ENCODE measurements at places on chromosomes 16 and 17. TPM values are rescaled to one million over a fixed set of nuclear protein-coding genes. Genes with fewer than 3 reads are reported as not detected.
A peak's percentile ranks its signal among the peaks of the same experiment; 100 is the strongest.

Gene ACSM5
- total RNA-seq = 3.6 TPM

Gene EVPL
- not detected for total RNA-seq

Gene SPATA22
- total RNA-seq = not detected

Gene ITGA2B
- 0.40 TPM for total RNA-seq

Gene HSD17B1
- total RNA-seq = 0.26 TPM

Gene LGALS3BP
- total RNA-seq = 403 TPM

Gene CORO1A
- 5.0 TPM for total RNA-seq

- DNase-seq = no peak
Measured at GRCh38 chr17:29357821-29358232, 32.3 kb upstream of the TAOK1 start.

DNA sequence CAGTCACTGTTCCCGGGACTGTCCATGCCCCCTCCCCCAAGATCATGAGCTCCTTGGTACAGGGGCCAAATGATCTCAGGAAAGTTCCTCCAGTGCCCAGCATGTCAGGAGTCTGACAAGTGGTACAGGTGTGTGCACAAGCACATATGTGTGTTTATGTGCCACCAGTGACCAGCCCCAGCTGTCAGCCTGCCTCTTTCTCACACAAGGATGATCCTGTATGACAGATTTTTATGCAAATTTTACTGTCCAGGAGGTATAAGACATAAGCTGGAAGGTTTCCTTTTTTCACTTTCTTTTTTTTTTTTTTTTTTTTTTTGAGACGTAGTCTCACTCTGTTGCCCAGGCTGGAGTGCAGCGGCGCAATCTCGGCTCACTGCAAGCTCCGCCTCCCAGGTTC lies 31.4 kb upstream of the GFOD2 start:
- DNase-seq = no peak

GRCh38 chr17:78739331-78739931 lies 42.6 kb downstream of the CYTH1 start:
- no peak for DNase-seq

DNA sequence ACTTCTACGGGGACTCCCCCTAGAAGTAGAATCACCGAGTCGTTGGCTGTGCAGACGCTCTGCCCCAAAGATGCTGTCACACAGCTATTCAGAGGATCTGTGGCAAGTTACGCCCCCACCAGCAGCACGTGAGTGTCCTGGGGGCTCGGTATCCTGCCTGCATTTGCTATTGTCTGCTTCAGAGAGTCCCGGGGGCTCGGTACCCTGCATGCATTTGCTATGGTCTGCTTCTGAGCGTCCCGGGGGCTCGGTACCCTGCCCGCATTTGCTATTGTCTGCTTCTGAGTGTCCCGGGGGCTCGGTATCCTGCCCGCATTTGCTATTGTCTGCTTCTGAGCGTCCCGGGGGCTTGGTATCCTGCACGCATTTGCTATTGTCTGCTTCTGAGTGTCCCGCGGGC lies 23.8 kb upstream of the ZNF469 start:
- DNase-seq = no peak

DNA sequence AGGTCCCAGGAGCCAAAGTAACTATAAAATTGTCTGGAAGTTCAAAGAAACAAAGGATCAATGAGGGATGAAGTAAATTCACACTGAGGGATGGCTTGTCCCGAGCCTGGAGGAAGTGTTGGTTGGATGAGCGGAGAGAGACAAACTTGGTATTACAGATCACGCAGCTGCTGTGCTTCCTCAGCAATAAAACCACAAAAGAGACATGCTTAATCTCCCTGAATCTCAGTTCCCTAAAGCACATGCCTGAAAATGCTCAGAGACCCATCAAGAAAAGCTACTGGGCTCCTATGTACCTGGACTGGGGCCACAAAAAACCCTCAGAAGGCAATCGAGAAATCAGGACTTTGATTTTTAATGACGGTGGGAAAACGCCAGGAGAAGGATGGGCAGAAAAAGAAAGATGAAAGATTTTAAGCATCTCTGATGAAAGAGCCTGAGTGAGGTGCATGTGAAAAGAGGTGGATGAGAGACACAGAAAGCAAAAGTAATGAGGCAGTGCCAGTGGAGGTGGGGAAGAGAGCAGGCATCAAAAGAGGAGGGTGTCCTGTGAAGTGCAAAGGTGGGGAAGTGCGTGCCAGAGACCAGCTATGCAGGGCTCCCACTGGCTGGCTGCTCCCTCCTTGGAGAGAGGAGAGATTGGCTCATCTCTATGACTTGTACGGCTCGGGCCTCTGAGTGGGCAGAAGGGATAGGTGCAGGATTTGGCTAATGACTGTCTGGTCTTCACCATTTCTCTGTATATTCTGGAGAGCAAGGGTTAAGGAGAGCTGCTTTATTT lies 143.7 kb downstream of the ABCC12 start:
- peak; percentile 71 for DNase-seq

DNA sequence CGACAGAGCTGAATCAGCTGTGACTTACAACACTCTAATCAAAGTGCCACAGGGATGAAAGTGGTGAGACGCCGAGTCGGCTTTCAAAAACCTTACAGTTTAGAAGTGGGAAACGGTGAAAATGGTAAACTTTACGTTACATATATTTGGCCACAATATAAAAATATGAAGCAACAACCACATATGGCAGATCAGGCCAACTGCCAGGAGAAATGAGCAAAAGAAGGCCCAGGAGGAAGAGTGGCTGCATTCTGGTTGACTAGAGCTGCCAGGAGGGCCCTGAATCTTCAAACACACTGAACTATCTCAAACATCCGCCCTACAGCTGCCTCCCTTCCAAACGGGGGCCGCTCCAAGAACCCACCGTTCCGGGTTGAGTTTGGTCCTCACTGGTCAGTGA lies 56.3 kb downstream of the MRM3 start:
- no peak for DNase-seq

DNA sequence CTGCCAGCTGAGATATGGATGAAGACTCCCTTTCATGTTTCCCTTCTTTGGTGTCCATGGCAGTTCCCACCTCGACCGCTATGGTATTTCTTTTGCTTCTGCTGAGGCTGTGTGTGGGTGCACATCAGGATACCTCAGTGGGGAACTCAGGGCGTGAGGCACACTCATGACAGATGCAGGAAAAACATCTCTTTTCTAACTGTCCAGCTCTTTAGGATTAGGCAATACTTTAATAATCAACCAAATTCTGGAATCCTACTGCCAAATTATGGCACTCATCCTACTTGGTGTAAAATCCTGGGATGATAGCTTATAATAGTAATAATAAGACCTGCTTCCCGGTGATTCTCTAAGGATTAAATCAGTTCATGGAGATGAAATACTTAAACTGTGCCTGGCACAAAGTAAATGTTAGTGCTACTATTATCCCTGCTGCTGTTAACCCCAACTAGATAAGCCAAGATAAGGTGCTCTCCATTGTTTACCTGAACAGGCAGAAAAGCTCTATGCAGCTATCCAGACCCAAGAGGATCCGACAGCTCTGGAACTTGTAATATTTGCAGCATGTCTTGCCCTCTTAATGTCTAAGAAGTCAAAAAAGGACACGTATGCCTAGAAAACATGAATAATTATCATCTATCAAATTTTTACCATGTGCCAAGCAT lies 543.3 kb downstream of the WWOX start:
- DNase-seq = no peak

- DNase-seq = no peak
Measured at GRCh38 chr16:20613481-20614185, 37.5 kb upstream of the ACSM2B start.

DNA sequence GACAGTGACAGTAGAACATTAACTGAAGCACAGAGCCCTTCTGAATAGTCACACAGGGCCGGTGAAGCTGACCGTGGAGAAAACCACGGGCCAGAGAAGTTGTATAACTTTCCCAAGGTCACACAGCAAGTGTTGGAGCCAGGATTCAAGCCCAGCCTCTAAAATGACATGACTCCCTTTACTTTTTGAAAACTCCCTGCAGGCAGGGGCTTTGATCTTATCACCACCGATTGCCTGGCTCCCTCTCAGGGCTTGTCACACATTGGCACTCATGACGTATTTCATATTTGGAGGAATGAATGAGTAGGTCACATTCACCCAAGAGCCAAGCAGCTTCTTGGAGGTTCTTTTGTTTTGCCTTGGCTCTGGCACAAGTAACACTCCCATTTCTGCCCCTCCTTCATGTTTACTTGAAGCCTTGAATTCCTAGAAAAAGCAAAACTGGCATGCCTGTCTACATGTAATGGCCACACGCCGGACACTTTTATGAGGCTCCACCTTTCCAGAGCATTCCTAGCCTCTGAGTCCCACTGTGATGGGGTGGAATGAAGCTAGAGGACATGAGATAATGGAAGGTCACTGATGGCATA lies 13.3 kb upstream of the RBBP6 start:
- DNase-seq = peak; percentile 19

GRCh38 chr17:75724016-75725003 lies 3.1 kb downstream of the ITGB4 start:
- DNase-seq = no peak

GRCh38 chr16:7437843-7438242 lies 105.2 kb downstream of the RBFOX1 start:
- no peak for DNase-seq

DNA sequence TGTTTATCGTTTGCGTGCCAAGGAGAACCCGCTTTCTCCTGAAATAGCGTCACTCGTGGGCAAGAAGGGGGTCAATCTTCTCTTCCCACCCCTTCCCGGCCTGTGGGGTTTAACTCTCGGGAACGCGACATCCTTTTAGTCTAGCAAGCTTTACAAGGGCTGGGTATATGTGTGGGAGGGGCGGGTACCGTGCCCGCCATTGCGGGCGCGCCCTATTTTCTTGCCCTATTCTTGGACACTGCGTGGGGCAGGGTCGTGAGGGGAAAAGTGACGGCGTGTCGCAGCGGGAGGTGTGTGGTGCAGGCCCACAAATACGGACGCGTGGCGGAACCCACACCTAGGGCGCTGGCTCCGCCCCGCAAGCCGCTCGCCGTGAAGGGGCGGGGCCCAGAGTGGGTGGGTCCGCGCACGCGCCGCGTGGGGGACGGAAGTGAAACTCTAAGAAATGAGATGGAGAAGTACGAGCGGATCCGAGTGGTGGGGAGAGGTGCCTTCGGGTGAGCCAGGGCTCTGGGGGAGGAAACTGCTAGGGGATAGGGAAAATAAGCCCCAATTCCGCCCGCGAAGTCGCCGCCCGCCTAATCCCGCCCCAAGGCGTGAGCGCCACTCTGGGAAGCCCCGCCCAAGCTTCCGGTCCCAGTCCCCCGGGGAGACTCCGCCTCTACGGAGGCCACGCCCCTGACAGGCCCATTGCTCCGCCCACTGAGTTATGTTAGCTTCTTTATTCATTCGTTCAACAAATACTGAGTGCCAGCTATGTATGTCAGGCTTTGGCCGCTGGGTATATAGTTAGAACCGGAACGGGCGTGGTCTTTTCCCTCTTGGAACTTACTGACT lies at the start of gene NEK8:
NEK8 (plus strand) TSS at position 425 of the 837 bp plus-strand sequence; CDS start at position 451, 26 bp downstream.
- peak; percentile 88 for DNase-seq

DNA sequence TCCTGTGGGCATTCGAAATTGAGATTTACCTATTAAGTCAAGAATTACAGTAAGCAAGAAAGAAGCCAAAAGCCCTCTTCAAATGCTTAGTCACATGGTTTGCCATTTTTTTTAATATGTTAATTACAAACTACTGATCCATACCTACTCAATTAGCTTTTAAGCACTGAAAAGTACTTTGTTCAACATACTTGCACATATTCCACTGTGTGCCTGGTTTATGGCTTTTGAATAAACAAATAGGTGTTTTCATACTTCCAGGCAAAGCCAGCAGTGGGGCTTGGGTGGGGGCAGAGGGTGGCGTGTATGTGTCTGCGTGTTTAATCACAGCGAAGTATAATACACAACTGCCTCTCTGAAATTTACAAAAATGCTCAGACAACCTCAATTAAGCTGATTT lies 51.4 kb downstream of the GAS7 start:
- DNase-seq = no peak

- no peak for DNase-seq
Measured at GRCh38 chr16:86854058-86854621, 275.8 kb downstream of the FOXL1 start.

- DNase-seq = no peak
Measured at GRCh38 chr17:59878624-59879023, 14.1 kb downstream of the TUBD1 start.

DNA sequence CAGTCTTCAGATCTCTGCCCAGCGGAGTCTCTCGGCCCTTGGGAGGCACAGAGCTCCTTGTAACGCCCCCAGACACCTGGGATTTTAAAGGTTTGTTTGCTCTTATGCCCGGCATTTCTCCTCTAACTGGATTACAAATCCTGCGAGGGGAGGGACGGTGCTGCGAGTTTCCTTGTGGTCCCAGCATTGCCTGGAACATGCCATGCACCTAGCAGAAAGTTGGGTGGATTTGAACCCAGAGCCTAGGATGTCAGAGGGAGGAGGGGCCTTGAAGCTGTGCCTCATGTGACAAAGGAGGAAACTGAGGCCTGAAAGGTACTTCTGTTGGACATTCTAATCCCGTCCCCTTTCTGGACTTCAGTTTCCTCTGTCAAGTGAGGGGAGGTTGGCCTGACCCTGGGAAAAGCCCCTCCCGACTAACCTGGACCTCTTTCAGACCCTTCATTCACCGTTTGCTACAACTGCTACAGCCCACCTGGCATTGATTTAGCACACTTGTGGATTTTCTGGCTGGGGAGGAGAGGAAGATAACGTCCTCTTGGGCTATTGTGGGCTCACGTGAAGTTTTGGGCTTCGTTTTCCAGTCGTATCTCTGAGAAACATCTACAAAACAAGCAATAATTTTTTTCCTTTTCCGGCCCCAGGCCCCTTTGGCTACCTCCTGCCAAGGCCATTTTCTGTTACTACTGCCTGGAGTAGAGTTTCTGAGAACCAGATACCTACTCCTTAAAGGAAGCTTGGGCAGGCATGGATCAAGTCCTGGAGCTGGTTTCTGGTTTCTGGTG lies 30.9 kb downstream of the MRC2 start:
- no peak for DNase-seq

- DNase-seq = no peak
Measured at GRCh38 chr16:77787452-77787851, 912 bp upstream of the VAT1L start.

DNA sequence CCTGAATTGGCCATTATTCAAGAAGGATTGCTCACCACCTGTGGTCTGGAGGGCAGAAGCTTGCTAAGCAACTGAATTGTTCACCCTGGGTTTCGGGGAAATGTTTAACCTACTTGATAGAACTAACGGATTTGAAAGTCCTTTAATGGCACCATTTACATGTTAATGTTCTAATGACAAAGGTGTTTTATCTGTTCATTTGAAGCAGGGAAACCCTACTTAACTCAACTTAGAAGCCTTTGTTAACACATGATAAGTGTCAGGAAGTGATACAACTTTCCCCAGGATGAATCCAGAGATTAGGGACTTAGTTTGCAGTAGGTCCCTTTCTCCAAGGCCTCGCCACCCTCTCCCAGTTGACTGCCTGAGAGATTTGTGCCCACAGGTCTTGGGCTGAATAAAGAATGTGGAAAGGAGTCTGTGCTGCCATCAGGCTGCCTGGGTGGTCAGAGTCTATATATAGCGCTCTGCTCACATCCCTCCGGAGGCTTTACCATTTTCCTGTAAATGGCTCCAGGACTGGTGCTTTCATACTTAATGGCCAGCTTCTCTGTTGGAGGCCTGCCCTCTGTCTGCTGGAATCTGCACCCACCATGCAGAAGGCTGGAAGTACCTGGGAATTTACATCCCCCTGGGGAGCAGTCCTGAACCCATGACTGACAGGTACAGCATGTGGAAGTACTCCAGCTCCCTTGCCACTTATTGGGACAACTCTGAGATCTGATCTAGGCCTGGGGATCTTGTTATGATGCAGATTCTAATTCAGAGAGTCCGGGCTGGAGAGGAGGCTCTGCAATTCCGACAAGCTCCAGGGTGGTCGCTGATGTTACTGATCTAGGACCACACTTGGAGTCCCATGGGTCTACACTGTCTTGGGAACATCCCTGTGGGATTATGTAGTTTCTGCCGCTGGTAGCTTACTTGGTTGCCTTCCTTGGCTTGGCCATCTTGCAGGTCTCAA lies 99.9 kb downstream of the ASIC2 start:
- DNase-seq = no peak
